ENCODE measurements at places on chromosomes 3 and 15.

- DNase-seq: no peak
Observed at GRCh38 chr15:96462768-96463750, 132.6 kb downstream of the NR2F2 start.

GRCh38 chr15:88818920-88819319 lies 15.7 kb downstream of the ACAN start:
- no peak for DNase-seq

DNA sequence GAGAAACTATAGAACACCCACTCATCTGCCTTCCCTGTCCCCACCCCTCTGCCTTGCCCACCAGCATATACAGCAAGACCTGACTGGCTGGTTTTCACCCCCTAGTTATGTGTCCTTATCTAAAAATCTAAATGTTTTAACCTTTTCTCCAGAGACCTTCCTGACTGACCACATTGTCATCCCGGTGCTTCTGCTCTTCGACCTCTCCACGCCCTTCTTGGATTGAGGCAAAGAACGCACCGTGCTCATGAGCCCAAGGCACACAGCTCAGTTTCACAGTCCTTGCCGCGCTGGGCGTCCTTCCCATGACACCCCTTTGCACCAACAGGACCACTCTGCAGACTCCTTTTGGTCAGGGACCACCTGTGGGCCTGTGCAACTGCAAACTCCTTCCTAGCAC lies 62.7 kb downstream of the B3GNT5 start:
- no peak for DNase-seq

GRCh38 chr3:101689286-101689685 lies 2.8 kb upstream of the RPL24 start:
- DNase-seq: no peak

- peak; percentile 91 for DNase-seq
Observed at GRCh38 chr3:125990253-125990970, 21.4 kb downstream of the ROPN1B start.

- peak; percentile 19 for DNase-seq
Observed at GRCh38 chr3:106337116-106337515, 468.3 kb upstream of the CBLB start.

DNA sequence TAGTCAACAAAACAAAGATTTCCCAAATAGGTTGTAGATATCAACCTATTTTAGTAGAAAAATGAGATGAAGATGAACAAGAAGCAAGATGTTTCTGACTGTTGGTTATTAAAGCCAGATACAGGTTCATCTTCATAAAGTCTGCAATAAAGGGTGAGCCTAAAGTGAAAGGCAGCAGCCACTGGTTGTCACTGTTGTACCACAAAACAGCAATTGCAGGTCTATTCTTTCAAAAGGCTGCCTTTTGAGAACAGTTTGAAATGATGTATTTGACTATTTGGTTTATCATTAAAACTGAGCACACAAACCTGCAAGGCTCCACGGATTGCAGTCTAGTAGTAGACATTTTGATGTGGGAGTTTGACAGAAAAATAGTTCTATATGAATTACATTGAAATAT lies 543.4 kb downstream of the GBE1 start:
- DNase-seq: peak; percentile 45

GRCh38 chr15:68623301-68623892 lies 44.6 kb downstream of the CORO2B start:
- DNase-seq: no peak

- DNase-seq: no peak
Observed at GRCh38 chr3:71968544-71968943, 183.6 kb upstream of the PROK2 start.

- no peak for DNase-seq
Observed at GRCh38 chr3:177419904-177420601, 222.8 kb upstream of the TBL1XR1 start.

GRCh38 chr3:36524560-36524959 lies 144.3 kb downstream of the STAC start:
- DNase-seq: peak; percentile 56

GRCh38 chr15:48392356-48392755 lies 61.1 kb downstream of the DUT start:
- peak; percentile 54 for DNase-seq

GRCh38 chr3:64987726-64988125 lies 299.9 kb upstream of the ADAMTS9 start:
- no peak for DNase-seq

- DNase-seq: peak; percentile 28
Observed at GRCh38 chr3:13574083-13574797, 25.3 kb downstream of the FBLN2 start.

DNA sequence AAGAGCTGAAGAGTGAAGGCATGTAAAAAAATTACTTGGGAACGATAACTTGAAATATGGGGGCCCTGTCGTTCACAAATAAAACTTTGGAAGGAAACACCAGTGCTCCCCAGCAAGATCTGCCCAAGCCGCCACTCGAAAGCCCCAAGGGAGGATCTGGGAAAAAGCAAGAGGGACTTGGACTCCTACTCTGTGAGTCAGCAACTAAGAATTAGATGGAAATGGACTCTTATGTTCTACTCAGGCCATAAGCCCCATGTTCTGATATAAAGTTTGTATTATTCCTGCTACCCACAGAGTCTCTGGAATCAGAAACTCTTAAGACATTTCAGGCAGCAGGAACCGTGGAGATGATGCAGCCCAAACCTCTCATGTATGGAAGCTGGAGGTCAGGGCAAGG lies 75.7 kb downstream of the ITGB5 start:
- DNase-seq: peak; percentile 72

- DNase-seq: no peak
Observed at GRCh38 chr3:48190911-48191310, 2.7 kb upstream of the CDC25A start.

DNA sequence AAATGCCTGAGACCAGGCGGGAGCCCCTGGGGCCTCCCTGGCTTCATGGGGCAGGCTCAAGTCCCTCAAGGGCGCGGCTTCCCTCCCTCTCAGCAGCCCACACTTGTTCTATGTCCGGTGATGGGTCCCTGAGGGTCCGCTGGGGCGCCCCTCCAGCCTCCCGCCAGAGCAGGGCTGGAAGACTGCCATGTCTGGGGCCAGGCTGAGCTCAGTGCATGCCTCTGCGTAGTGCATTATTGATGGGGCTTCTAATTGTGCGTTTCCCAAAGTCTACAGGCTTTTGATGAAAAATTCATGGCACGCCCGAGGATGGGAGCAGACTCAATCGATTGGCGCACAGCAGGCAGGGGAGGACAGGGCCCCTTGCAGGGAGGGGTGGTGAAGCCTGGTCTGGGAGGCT lies 51.3 kb downstream of the CYP11A1 start:
- DNase-seq: no peak

Measured in fibroblast of skin of right quadriceps (primary cell).